Activated CD4-positive, CD25-positive, alpha-beta regulatory T cell (primary cell): ENCODE measurements at places on chromosomes 3 and 15.

- no peak for DNase-seq
Measured at GRCh38 chr3:160450846-160451245, 1.3 kb upstream of the TRIM59 start.

GRCh38 chr15:78739996-78740903 is 71.0 kb downstream of the ADAMTS7 start:
- DNase-seq = no peak

GRCh38 chr3:123341-123740 is 73.2 kb upstream of the CHL1 start:
- no peak for DNase-seq

DNA sequence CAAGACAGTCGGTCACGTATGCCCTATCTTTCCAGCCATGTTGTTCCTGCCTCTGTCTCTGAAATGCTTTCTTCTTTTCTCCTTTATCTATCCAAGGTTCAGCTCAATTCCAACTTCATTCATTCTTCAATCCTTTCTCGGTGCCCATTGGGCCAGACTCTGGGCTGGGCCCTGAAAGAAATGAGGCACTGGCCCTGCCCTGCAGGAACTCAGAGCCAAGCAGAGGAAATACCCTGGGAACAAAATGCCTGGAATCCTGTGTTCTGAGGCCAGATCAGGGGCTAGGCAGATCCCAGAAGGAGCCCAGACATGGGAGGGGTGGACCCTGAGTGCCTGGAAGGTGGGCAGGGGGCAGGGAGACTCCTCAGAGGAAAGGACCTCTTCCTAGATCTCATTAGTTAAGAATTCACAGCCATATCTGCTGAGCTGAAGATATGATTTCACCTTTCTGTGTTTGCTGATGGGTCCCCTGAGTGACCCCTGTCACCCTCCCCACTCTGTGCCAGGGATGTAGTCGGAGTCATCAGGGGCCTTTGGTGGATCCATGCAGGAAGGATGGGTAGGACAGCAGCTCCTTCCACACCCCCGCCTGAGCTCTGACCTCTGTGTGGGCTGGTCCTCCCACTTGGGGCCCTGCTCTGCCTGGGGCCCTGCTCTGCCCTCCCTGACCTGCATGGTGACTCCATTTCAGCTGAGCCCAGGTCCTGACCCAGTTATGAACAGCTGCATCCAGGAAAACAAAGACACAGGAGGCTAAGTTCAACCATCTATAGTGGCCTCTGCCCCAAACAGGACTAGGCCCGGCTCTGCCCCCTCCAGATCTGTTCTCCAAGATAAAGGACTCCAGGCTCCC is 5.3 kb upstream of the DAPK2 start:
- DNase-seq = no peak

- no peak for DNase-seq
Measured at GRCh38 chr3:153767601-153768560, 353.3 kb upstream of the ARHGEF26 start.

- DNase-seq = no peak
Measured at GRCh38 chr15:51356983-51357382, 15.5 kb downstream of the GLDN start.

DNA sequence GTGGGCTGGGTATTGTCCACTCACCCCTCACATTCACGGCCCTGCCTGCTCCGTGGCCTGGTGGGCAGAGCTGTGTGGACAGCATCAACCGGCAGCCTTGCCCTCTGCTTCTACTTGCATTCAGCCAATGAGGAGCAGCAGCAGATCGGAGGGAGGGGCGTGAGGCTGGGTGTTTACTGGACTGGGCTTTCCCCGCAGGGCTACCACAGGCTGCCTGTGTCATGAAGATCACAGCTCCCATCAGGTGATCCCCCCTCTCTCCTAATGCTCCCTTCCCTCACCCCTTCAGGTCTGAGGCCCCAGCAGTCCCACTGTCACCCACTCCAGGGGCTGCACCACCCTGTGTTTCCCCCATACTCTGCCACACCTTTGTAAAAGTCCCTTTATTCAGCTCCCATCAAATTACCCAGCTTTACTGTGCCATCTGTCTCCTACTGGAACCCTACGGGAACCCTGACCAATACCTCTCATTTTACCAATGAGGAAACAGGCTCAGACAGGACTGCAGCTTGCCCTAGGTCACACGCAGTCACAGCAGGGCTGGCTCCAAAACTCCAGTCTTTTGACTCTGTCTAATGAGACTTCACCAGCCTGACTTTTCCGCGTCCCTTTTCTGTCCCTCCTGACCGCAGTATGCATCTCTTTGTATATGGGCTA is 81.1 kb downstream of the MEGF11 start:
- DNase-seq = no peak

GRCh38 chr3:123281929-123282328 is 80.2 kb downstream of the SEC22A start:
- no peak for DNase-seq

DNA sequence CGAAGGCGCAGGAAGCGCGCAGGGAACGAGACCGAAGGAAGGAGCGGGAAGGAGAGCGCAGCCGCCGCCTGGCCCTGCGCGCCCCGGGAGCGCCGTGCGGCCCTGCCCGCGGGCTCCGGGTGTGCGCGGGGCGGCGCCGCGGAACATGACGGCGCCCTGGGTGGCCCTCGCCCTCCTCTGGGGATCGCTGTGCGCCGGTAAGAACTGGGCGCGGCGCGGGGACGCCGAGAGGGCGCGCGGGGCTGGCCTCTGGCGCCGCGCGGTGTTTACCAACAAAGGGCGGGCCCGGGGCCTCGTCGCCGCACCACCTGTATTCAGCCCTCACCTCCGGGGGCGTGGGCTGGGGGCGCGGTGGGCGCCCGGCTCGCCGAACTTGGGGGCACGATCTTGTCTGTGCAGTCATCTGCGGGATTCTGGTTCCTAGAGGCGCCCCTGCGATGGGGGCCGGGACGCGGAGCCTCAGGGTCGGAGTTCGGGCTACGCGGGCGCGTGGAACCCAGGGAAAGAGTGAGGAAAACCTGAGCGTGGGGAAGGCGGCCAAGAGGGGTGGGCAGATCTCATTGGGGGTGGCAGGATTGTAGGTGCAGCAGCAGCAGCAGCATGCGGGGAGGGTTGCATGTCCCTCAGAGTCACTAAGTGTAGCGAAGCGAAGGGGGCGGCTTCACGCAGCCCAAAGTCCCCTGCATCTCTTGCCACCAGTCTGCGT is 641 bp downstream of the ACVR2B start:
- no peak for DNase-seq

DNA sequence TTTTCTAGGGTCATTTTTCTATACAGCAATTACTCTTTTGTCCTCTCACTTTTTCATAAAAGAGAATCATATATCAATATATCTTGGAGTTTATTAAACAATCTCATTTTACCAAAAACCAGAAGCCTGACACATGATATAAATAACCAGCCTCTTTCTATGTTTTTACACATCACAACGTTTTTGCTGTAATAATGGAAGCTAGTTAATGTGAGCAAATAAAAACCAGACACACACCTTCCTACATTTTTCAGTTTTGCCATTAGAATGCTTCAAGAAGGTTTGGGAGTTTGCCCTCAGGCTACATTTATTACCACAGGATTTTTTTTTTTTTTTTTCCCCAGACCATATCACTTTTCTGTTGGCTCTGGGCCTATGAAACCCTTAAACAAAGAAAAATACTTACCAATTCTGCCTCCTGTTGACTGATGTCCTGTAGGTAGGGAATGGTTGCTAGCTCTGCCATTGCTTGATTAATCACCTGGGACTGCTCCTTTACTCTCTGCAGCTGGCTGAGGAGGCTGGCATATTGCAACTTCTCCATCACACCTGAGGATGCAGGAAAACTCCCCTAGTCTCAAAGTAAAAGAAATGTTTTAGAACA is 165.5 kb downstream of the ECT2 start:
- DNase-seq = no peak

- no peak for DNase-seq
Measured at GRCh38 chr3:188573291-188573940, 419.5 kb downstream of the LPP start.
